ENCODE measurements at places on chromosomes 6 and 20. TPM values are rescaled to one million over a fixed set of nuclear protein-coding genes. Genes with fewer than 3 reads are reported as not detected.
A peak's percentile ranks its signal among the peaks of the same experiment; 100 is the strongest.

DNA sequence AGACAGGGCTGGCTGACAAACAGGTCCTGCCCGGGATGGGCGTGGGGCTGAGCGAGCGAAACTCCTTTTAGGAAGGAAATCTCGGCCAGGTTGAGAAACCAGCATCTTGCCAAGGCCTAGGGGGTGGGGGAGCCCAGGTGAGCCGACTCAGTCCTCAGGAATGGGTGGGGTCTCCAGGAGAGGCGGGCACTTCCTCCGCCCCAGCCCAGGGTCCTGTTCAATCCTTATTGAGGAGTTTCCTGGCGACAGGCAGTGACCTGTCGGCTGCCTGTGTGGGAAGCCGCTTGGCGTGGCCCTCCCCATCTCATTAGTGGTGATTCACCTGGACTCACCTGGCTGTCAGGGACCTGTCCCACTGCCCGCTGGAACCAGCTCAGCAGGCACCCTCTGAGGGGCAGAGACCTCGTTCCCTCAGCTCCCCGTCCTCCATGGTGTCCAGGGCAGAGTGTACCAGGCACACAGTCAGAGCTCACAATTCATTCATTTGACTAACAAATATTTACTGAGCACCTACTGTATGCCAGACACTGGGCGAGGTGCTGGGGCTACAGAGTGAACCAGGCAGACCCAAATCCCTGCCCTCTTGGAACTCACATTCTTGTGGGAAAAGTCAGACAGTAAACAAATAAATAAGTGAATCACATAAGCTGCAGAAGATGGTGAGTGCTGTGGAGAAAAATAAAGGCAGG, 51.1 kb downstream of the FGD2 start:
- H3K27ac ChIP-seq, result peak overlapping the region; percentile 44
- no peak for DNase-seq
- H3K4me1 ChIP-seq, result peaks cover 28% of the 10 kb centered on the region

- no peak for DNase-seq
- H3K4me3 ChIP-seq, result no peak overlapping the region
- no peaks in the 10 kb centered on the region for H3K36me3 ChIP-seq
- H3K27ac ChIP-seq, result no peak overlapping the region
- no peaks in the 10 kb centered on the region for H3K4me1 ChIP-seq
- H3K27me3 ChIP-seq, result peaks cover 26% of the 10 kb centered on the region
These were observed 123.0 kb downstream of the SASH1 start for GRCh38 chr6:148465670-148466069.

DNA sequence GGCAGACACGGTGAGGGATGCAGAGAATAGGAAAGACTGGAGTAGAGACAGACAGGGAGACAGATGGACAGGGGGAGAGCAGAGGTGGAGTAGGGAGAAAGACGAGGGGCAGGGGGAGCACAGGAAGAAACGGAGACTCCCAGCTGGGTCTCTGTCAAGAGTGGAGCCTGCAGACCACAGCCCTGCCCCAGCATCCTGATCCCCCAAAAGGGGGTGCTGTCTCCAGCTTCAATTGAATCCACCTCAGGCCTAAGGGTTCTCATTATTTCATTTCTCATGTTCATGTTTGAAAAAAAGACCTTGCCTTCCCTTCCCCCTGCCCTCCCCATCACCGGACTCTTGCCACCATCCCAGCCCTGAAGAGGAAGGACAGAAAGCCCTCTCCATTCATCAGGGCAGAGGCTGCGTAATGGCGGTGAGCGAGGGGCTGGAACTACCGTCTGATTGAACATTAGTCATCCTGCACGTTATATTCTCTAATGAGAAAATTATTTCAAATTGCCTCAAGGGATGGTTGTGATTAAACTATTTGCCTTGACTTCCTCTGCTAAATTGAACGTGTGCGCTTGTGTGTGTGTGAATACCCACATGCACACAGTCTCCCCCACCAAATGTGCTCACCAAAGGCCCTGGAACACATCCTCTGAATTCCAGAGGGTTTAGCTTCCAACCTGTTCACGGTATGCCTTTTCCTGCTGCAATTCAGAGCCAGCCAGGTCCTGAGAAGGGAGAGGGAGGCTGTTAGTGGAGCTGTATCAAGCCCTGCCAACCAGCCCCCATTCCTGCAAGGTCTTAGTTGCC, 98.3 kb downstream of the CDC5L start:
- peaks cover 11% of the 10 kb centered on the region for H3K27me3 ChIP-seq
- H3K36me3 ChIP-seq, result no peaks in the 10 kb centered on the region
- no peak for DNase-seq
- H3K27ac ChIP-seq, result no peak overlapping the region
- no peak overlapping the region for H3K4me3 ChIP-seq

GRCh38 chr6:148972481-148972880, 225.7 kb downstream of the UST start:
- H3K4me1 ChIP-seq, result no peaks in the 10 kb centered on the region
- no peak overlapping the region for H3K27ac ChIP-seq
- no peaks in the 10 kb centered on the region for H3K36me3 ChIP-seq
- peak; percentile 49 for DNase-seq
- no peak overlapping the region for H3K4me3 ChIP-seq

- H3K4me1 ChIP-seq, result peaks cover 13% of the 10 kb centered on the region
- peaks cover 25% of the 10 kb centered on the region for H3K36me3 ChIP-seq
- H3K4me3 ChIP-seq, result no peak overlapping the region
These were observed 13.1 kb downstream of the UTRN start for GRCh38 chr6:144298194-144298593.

DNA sequence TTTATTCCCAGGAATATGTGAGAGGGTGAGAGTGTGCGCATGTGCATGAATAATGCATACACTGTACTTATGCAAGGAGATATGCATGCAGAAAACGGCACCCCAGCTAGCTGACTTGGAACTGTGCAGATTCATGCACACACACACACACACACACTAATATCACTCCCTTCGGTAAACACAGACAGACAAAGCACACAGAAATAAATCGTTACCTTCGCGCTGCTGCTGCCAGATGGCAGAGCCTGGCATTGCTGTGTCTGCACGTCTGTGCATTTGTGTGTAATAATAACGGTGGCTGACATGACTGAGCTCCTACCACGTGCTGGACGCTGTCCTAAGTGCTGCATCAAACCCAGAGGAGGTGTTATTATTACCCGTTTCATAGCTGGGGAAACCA, 36.8 kb downstream of the PREX1 start:
- peaks cover 55% of the 10 kb centered on the region for H3K36me3 ChIP-seq
- no peaks in the 10 kb centered on the region for H3K27me3 ChIP-seq
- no peak overlapping the region for H3K4me3 ChIP-seq
- H3K27ac ChIP-seq, result no peak overlapping the region
- DNase-seq, result no peak

DNA sequence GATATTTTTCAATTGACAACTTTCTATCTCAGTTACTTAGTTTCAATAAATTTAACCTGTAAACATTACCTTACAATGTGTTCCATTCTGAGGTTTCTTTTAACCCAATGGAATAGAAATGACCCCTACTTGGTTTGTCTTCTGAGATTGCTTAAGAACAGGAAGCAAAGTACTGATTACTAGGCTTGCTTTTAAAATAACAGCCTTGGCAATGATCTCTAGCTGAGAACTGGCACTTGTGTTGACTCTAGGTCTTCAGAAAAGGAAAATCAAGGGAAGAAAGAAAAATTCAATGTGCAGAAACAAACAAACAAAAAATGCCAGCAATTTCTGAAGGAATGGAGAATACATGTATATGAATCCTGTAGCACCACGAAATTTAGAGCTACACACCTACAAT, 66.1 kb downstream of the SYNE1 start:
- H3K4me1 ChIP-seq, result no peaks in the 10 kb centered on the region
- no peaks in the 10 kb centered on the region for H3K36me3 ChIP-seq
- H3K27me3 ChIP-seq, result peaks cover 4% of the 10 kb centered on the region
- no peak for DNase-seq
- H3K4me3 ChIP-seq, result no peak overlapping the region

GRCh38 chr6:160041608-160042007, 72.7 kb downstream of the IGF2R start:
- no peak for DNase-seq
- H3K4me1 ChIP-seq, result peaks cover 30% of the 10 kb centered on the region
- peak overlapping the region; percentile 14 for H3K27ac ChIP-seq
- H3K36me3 ChIP-seq, result peaks cover 74% of the 10 kb centered on the region
- H3K4me3 ChIP-seq, result no peak overlapping the region

DNA sequence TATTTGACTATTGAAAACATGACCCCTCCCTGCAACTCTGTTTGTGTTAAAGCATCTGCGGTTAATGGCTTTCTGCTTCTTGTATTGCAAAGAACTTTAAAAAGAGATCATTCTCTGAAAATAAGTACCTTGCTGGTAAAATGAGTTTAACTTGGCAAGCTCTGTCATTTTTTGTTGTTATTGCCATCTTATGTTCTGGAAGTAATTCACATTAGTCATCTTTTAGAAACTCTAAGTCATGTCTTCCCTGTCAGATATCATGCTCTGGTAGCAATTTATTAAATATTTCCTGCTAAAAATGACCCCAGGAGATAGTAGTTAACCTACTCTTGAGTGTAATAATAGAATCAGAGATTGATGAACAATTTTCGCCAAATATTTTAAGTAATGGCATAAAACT, 890.6 kb downstream of the KIF16B start:
- no peaks in the 10 kb centered on the region for H3K4me1 ChIP-seq
- no peak for DNase-seq
- no peaks in the 10 kb centered on the region for H3K27me3 ChIP-seq
- H3K36me3 ChIP-seq, result no peaks in the 10 kb centered on the region
- no peak overlapping the region for H3K27ac ChIP-seq

- no peak for DNase-seq
- H3K4me3 ChIP-seq, result no peak overlapping the region
- no peaks in the 10 kb centered on the region for H3K36me3 ChIP-seq
These were observed 93.7 kb downstream of the SULF2 start for GRCh38 chr20:47691625-47692024.

DNA sequence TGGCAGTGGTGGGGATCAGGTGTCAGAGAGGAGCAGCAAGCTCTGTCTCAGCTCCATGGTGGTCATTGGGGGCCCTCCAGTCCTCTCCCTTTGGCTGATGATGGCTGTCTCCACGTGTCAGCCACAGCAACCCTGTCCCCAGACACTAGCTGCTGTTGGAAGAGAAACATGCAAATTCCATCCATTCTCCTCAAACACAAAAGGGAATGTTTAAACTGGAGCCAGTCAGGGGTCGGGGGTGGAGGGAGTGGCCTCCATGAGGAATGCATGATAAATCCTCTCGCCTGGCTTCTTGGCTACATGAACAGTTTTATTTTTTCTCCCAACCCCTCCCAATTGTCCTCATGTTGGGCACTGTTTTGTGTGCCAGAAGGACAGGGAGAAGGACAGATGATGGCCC, 86.4 kb downstream of the EDN3 start:
- no peaks in the 10 kb centered on the region for H3K36me3 ChIP-seq
- H3K4me3 ChIP-seq, result no peak overlapping the region
- H3K27me3 ChIP-seq, result no peaks in the 10 kb centered on the region
- H3K27ac ChIP-seq, result no peak overlapping the region

GRCh38 chr6:22466665-22467245, 102.6 kb upstream of the HDGFL1 start:
- no peak overlapping the region for H3K4me3 ChIP-seq
- H3K4me1 ChIP-seq, result no peaks in the 10 kb centered on the region
- no peaks in the 10 kb centered on the region for H3K27me3 ChIP-seq
- H3K36me3 ChIP-seq, result no peaks in the 10 kb centered on the region

DNA sequence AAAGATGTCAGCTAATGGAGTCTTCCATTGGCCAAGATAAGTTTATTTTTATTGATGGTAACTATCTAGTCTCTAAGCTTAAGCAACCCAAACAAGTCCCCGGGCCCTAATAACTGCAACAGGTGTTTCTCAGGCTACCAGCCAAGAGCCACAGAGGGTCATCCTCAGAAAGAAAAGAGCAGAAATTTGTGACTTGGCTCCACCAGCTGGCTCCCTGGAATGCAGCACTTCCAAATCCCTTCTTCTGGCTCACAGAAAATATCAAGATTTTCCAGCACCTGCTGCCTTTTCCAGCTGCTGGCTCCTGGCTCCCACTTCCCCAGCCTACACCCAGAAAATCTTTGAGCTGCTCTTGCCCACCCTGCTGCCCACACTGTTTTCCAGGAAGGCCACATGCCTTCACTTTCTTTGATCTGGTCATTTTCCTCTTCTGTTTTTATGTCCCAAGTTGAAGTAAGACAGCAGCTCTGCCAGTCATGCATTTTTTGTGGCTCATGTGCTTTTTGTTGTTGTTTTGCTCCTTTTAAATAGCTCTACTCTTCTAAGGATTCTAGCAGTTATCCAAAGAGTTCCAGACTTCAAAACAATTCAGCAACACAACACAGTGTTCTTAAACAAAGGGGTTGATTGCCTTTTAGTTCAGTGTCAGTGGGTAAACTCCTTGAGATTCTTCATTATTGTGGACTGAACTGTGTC, 151.0 kb upstream of the SMLR1 start:
- no peak overlapping the region for H3K4me3 ChIP-seq
- H3K27ac ChIP-seq, result no peak overlapping the region
- peaks cover 20% of the 10 kb centered on the region for H3K4me1 ChIP-seq
- H3K36me3 ChIP-seq, result peaks cover 12% of the 10 kb centered on the region
- H3K27me3 ChIP-seq, result no peaks in the 10 kb centered on the region
- DNase-seq, result no peak

DNA sequence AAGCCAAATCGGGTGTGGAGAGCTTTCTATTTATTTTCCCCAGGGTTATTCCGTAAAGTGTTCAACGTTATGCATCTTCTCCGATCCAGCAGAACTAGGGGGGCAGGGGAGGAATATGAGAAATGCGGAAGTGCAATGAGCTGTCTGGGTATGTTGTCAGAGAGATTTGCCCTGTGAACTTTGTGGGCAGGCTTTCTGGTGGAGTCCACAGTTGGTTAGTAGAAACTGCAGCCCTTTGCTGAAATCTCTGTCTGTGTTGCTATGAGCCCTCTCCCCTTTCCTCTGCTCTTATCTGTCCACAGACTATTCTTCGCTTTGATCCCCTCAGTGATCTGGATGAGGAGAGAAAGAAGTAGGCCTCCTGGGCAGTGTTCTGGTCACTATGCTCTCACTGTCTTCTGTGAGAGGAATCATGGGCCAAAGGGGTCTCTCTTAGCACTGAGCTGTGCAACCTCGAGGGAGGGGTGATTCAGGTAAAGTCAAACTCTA, 158.9 kb upstream of the FUT9 start:
- H3K4me1 ChIP-seq, result no peaks in the 10 kb centered on the region
- H3K36me3 ChIP-seq, result no peaks in the 10 kb centered on the region
- no peak for DNase-seq
- no peak overlapping the region for H3K27ac ChIP-seq
- H3K4me3 ChIP-seq, result no peak overlapping the region
- H3K27me3 ChIP-seq, result no peaks in the 10 kb centered on the region

The SLC26A8 gene
- total RNA-seq, result not detected

The LY6G6D gene
- not detected for total RNA-seq

The BMP5 gene
- not detected for total RNA-seq

The NKX2-2 gene
- total RNA-seq, result not detected

The IRF4 gene
- 178 TPM for total RNA-seq

The EPPIN gene
- not detected for total RNA-seq
